GM12864 (cell line): ENCODE measurements at places on chromosomes 1 and 21.

- no peak for DNase-seq
These were observed 333.6 kb upstream of the CAMK1G start for GRCh38 chr1:209249785-209250440.

DNA sequence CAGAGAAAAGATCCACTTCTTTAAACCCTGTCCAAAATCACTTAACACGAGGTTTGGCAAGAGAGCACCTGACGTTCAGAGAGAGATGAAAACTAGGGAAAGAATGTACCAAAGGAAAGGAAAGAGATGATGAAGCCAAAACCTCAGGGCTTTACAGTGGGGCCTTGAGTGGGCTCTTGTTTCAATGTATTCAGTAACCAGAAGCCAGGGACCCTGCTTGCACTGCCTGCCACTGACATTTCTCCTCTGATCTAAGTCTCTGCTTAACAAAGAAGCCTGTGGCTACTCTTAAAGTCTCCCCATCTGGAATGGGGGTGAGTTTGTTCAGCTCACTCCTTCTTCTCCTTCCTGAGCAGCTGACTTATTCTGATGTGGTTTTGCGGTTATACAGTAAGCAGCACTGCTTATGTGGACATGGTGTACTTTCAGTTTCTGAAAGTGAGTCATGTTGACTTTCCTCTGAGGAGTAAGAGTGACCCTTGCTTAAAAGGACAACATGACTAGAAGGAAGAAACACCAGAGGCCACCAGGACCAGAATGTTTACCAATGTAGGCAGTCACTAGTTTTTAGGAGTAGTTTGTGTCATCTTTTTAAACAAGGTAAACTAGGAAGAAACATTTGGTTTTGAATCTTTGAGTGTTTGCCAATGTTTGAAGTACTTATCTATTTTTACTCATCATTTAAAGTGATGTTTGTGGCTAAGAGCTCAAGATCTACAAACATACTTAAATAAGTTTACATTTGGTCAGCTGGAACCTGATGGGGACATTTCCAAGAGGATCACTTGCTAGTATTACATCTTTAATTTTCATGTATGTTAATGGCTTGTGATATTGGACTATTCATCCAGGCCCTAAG, 87.4 kb downstream of the FASLG start:
- peak; percentile 77 for DNase-seq

- no peak for DNase-seq
These were observed 124.5 kb upstream of the GALNT2 start for GRCh38 chr1:229942501-229942900.

DNA sequence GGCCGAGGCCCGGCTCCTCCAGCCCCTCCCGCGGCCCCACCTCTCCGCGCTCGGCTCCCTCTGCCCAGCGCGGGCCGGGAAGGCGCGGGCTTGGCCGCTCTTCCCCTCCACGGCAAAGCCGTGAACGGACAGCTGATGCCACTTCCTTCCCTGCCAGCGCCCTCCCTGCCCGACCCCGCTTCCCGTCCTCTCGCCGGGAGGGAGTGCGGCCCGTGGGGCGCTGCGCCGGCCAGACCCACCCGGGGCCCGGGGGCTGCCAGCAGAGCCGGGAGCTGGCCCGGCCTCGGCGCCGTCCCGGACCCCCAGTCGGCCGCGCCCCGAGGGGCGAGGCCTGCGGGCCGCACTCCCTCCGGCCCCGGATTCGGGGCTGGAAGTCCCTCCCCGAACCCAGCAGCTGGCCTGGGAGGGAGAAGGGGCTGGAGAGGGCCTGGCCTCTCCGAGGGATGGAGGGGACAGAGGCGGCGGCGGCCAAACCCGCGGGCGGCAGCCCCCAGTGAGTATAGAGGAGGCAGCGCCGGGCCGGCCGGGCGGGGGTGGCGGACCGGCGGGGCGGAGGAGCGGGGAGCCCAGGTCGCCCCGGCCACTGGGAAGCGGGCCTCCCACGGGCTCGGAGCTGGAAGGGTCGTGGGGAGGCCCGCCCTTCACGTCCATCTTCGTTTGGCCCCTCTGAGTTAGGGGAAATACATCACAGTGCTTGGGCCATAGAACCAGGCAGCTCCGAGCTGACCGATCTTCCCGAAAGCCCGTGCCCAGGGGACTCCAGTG, at the start of gene KIAA1614:
KIAA1614 (plus strand) TSS at position 97 of the 765 bp plus-strand sequence; CDS start at position 444, 347 bp downstream.
- DNase-seq: no peak

DNA sequence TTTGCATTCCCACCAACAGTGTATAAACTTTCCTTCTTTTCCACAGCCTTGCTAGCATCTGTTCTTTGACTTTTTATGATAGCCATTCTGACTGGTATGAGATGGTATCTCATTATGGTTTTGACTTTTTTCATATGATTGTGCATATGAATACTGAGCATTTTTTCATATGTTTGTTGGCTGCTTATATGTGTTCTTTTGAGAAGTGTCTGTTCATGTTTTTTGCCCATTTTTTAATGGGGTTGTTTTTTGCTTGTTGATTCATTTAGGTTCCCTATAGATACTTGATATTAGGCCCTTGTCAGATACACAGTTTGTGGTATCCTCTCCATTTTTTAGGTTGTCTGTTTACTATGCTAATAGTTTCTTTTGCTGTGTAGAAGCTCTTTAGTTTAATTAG, 185.8 kb upstream of the SPAG17 start:
- no peak for DNase-seq

GRCh38 chr1:6113116-6113515, 67.0 kb downstream of the CHD5 start:
- no peak for DNase-seq

GRCh38 chr1:153510984-153511410, 24.8 kb downstream of the S100A6 start:
- DNase-seq: peak; percentile 31

- no peak for DNase-seq
These were observed 74.4 kb downstream of the LHX9 start for GRCh38 chr1:197991594-197991993.

DNA sequence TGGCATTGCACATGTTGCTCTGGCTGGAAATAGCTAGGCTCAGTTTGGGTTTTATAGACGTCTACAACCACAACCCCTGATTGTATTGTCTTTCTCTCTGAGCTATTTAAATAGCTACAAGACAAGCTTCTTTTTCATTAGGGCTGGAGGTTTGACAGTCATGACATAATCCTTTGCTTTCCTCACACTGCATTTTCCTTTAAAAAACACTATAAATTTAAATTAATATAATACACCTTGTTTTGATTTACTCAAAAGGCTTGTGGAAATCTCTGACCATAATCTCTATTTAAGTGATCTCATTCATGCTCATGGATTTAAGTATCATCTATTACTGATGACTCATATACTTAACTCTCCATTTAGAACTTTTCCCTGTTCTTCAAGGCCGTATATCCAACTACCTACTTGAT, 50.4 kb upstream of the PTGFR start:
- no peak for DNase-seq

- no peak for DNase-seq
These were observed 48.1 kb upstream of the GOLT1A start for GRCh38 chr1:204261746-204262505.

DNA sequence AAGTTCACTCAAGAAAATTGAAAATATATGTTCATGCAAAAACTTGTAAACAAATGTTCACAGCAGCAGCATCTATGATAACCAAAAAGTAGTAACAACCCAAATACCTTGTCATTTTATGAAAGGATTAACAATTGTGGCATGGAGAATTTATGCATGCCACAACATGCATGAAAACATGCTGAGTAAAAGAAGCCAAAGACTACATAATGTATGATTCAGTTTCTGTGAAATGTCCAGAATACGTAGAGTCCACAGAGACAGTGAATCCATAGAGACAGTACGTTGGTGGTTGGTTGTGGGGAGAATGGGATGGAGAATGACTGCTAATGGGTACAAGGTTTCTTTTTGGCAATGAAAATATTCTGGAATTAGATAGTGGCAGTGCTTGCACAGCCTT, 148.7 kb downstream of the MAST2 start:
- DNase-seq: no peak

GRCh38 chr1:222794656-222795474, 20.0 kb upstream of the DISP1 start:
- DNase-seq: no peak

- DNase-seq: no peak
These were observed 407.9 kb downstream of the PLA2G4A start for GRCh38 chr1:187236676-187237075.
